ENCODE measurements at places on chromosomes 2 and 18. TPM values are rescaled to one million over a fixed set of nuclear protein-coding genes. Genes with fewer than 3 reads are reported as not detected.

DNA sequence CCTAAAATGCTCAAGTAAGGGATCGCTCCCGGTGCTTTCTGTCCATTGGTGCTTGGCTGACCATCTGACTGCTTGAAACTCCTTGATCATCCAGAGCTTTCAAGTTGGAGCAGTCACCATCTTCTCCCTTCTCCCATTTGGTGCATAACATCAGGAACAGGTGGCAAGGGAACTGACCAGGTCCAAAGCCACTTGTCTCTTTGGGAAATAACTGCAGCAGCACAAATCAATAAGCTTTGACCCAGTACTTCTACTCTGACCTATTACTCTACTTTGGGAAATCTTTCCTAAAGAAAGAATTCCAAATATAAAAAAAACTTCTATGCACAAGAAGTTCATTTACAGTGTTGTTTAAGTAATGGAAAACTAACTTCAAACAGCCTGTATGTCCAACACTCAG is 10.6 kb upstream of the MAT2A start:
- no peak for DNase-seq

DNA sequence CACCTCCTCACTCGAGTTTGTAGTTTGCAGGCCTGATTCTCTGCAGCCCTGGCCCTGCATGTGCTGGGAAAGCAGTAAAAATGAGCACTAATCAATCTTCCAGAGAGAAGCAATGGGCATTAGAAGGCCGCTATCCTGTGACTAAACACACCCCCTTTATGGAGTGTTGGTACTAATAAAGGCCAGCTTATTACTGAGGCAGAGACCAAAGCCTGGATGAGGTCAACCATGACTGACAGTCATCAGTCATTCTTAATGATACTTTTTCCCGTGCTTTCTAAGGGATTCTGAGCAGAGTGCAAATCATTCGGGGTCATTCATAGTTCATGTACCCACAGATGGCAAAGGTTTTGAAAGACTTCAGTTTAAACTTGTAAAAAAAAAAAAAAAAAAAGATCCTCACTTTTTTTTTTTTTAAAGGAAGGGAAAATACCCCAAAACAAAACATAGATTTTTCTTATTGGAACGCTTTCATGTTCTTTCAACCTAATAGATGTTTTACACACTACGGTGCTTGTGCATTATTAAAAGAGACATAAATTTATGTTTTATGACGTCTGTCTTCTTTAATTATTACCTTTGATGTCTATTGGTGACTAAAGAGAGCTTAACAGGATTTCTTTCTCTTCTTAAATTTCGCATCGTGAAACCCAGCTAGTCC is 13.2 kb downstream of the TSHZ1 start:
- no peak for DNase-seq

Gene ECEL1
- 0.37 TPM for total RNA-seq

DNA sequence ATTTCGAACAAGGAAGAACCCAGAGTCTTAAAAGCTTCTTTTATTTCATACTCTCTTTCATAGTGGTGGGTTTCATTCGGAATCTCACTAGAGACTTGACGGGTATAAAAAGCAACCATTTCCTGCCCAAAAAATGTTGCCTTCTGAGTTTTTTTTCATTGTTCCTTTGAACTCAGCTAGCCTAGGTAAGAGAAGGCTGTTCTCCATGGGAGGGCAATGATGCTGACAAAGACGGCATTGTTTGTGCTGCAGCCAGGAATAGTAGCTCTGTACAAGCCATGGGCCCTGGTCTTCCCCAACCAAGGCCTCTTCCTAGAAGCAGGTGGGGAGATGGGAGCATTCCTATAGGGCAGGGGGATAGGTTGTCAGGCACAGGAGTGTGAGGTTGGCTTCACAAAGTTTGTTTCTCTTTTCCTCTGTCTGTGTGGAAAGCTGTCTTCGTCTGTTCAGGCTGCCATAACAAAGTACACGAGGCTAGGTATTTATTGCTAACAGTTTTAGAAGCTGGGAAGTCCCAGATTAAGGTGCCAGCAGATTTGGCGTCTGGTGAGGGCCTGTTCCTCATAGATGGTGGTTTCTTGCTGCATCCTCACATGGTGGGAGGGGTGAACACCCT is 405.1 kb downstream of the NBAS start:
- DNase-seq: no peak

Gene NTSR2
- not detected for total RNA-seq

GRCh38 chr2:30428348-30428662 is 18.7 kb upstream of the LCLAT1 start:
- no peak for DNase-seq

Gene ABHD1
- 2.0 TPM for total RNA-seq

Gene EGR4
- not detected for total RNA-seq

GRCh38 chr18:79523736-79524180 is 128.0 kb downstream of the NFATC1 start:
- no peak for DNase-seq

Measured in left ventricle myocardium superior (tissue), 1 donor.